Gastroesophageal sphincter (tissue), 4 donors: ENCODE measurements at places on chromosomes 2 and 18.

DNA sequence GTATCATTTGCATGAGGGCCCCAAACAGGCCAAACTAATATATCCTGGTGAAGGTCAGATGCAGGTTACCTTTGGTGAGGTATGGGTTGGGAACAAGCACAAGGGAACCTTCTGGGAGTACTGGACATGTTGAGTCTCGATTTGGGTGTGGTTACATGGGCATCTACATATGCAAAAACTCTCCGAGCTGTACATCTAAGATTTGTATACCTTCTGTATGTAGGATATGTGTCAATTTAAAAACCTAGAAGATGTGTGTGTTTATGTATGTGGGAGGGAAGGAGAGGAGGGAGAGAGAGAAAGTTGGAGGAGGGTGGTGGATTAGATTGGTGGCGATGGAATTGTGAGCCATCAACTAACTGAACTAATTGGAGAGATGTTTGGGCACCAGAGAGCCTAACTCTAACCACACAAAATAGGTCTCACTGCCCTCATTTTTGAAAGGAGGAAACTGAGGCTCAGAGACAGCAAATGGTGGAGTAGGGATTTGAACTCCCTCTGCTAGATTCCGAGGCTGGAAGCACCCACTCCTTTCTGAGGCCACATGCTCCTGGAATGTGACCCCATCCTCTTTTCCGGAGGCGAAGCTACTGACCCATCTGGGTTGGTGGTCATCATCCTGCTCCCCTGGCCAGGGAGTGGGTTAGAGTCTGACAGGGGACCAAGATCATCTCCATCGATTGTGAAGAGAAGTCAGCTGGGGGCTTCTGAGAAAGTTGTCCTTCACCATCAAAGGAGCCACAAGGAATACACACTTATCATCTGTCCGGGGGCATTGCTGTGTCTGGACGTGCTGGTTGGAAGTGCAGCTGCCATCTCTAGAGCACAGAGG is 107.3 kb upstream of the MYCN start:
- no peak for ATAC-seq

- no peak for ATAC-seq
Observed at GRCh38 chr2:195257979-195258378, 399.0 kb upstream of the SLC39A10 start.

DNA sequence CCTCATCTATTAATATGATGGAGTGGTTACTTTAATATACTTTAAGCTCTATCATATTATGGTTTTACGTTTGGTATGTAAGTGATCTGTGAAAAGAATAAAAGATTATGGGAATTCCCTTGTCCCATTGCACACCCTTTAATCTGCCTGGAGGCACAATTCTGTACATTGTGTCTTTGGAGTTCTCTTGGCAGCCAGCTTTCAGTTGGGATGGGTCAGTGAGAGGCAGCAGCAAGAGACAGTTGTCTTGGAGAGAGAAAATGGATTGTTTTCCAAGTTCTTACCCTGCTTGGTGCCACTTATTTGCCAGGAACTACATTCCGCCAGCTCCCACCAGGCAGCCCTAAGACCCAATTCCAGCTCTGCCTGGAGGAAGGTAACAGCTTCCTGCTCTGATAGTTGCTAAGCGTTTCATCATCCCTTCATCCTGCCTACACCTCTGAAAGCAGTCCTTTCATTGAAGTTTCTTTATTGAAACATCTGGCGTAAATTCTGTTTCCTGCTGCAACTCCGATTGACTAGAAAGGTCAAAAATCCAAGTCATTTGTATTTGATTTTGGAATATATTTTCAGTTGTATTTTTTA is 365.2 kb downstream of the AKAIN1 start:
- no peak for ATAC-seq

- ATAC-seq: no peak
Observed at GRCh38 chr18:80204142-80204541, 43.2 kb downstream of the PARD6G start.

- no peak for ATAC-seq
Observed at GRCh38 chr2:17388798-17389197, 129.4 kb downstream of the RAD51AP2 start.

DNA sequence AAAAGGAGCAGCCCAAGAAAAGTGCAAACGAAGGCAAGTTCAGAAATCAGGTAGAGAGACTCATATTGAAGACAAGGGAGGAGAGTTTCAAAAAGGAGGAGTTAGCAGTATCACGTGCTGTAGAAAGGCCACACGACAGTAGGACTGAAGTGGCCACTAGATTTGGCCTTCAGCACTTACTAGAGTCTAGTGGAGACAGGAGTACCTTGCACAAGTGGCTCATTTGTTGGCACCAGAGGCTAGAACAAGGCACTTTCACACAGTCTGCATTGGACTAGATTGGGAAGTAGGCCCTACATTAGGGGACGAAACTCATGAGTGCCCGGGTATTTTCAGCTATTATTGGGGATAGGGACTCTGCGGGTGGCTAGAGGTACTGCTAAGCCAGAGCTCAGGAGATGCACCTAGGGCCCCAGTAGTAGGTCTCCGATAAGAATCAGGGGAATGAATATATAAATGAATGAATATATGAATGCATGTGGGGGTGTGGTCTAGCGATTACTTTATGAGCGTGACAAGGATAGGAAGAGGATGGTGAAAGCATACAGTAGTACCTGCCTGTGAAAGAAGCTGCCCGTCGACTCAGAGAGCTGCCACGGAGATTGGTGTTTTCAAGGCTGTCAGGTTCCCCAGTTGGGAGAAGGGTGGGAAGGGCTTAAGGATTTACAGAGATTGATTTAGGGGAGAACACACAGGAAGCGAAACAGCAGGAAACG is 1.4 kb upstream of the NCOA1 start:
- ATAC-seq: no peak

GRCh38 chr18:77648411-77648810 is 398.8 kb downstream of the GALR1 start:
- ATAC-seq: no peak

DNA sequence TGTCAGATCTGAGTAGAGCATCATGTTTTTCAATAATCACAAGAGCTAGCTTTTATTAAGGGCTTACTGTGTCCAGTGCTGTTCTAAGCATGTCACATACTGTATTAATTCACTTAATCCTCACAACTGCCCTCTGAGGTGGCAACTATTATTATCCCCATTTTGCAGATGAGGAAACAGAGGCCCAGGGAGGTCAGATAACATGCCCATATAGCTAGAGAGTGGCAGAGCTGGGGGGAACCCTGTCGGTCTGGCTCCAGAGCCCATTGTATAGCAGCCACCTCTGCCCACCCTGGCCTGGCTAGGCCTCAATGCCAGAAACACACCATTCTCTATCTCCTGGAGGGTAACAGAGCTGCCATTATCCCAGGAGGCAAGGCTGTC is 113.2 kb downstream of the B3GNT2 start:
- no peak for ATAC-seq

GRCh38 chr2:190335225-190335559 is 8.2 kb upstream of the INPP1 start:
- no peak for ATAC-seq

DNA sequence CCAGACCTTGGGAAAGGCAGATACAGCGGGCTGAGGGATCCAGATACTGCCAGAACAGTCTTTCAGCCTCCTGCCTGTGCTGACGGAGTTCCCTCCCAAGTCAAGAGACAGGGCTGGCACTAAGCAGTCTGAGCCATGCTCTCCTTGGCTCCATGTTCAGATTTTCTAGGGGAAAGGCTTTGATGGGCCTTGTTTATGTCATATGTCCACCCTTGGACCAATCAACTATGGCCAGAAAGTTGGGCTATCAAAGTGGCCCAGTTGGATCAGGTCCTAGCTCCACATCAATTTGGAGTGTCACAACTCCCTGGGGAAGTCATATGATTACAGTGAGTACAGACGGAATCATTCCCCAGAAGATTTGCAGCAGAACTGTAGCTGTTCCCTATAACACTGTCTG is 152.0 kb downstream of the GREB1L start:
- no peak for ATAC-seq

- no peak for ATAC-seq
Observed at GRCh38 chr2:8324901-8325300, 357.0 kb upstream of the ID2 start.

DNA sequence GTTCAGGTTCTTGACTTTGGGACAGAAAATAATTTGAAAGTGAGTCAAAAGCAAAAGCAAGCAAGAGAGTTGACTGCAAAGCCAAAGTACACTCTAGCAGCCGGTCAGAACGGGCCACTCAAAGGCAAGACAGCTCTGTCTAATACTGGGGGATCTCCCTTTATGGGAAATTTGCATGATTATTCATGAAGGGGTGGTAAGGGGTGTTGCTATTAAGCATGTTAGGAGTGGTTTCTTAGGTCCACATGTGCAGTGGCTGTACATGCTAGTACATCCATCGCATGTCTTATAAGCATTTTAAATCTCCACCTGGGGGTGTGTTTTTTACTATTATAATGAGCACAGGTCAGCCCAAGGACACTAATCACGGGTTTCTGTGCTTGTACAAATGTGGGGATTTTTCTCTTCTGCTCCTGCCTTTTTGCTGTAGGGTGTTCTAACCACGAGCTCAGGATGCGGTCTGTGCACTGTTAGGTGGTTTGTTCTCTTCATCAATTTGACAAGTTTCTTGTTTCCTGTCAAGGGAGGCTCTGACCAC is 60.2 kb upstream of the SPP2 start:
- no peak for ATAC-seq

DNA sequence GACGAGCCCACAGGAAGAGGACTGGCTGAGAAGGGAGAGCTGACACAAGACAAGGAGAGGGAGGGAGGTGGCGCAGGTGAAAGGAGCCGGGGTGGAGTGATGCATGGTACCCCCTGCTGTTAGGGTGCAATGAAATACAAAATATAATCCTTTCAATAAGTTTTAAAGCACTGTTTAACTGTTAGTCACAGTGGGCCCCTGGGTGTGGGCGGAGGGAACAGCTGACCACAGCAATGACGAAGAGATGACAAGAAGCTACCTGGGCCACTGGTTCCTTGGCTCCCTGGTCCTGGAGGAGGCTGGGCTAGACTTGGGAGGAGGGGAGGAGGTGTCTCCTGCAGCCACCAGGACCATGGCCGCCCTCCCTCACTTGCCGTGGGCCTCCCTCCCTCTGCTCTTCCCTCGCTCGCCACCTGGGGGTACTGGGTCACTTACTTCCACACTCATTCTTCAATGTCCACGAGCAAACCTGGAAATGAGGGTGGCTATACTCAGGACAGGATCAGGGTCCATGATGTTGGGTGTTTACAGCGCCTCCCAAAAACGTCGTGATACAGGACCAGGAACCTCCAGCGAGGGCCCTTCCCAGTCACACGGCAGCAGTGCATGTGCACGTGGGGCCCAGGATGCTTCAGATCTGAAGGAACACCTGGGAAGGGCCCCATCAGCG is 196.1 kb downstream of the ANKRD30B start:
- ATAC-seq: no peak

- ATAC-seq: peak; percentile 36
Observed at GRCh38 chr2:12797815-12798214, 81.1 kb downstream of the TRIB2 start.

DNA sequence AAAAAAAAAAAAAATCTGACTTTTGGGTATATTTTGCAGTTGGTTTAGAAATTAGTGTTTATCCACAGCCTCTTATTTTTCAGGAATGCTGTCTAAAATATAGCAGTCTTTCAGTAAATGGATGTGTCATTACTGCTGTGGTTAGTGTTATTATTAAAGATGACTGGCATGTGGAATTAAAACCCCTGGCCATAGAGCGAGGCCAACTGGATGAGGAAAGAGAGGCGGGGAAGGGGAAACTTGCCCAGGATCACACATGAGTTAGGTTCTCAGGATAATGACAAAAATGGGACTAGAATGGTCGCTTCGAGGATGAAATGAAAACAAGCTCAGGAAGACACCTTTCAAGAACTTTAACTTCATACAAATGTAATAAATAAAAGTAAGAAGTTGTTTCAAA is 57.4 kb upstream of the APCDD1 start:
- ATAC-seq: no peak

GRCh38 chr2:79758042-79758441 is 245.2 kb downstream of the CTNNA2 start:
- no peak for ATAC-seq

DNA sequence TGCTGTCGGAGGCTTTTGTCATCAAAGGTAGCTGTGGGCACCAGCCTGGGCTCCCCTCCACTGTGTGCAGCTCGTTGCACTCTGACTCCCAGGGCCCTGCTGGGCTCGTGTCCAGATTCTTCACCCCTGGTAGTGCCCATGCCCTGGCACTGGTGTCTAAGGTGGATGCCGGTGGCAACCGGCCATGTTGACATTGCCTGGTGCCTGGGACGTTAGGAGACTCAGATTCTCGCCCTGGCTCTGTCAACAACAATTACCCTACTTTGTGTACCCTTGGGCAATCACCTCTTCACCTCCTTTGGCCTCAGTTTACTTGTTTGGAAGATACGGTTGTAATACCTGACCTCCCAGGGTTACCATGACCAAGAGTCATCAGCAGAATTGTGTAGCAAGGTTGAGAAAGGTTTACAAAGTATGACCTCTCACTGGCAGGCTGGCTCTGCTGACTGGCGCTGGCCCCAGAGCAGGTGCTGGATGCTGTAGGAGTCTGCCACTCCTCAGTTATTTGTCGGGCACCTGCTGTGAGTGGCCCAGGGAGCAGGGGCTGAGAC is 41.5 kb upstream of the MCFD2 start:
- ATAC-seq: no peak

GRCh38 chr18:36658611-36659010 is 170.2 kb downstream of the TPGS2 start:
- ATAC-seq: no peak

DNA sequence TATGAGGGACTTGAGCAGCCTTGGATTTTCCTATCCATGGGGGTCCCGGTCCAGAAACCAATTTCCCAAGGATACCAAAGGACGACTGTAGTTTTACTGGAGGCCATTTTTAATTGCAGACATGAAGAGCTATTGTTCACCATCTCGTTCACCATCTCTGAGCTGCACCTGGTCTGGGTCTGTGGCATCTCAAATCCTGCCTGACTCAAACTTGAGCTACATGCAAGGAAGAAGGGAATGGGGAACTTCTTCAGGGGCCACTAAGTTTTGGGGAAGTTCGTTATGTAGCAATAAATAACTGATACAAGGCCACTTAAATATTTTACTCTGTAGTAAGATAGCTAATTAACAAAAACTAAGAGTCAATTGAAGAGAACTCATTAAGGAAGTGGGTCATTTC is 2.1 kb upstream of the SMCHD1 start:
- ATAC-seq: no peak

DNA sequence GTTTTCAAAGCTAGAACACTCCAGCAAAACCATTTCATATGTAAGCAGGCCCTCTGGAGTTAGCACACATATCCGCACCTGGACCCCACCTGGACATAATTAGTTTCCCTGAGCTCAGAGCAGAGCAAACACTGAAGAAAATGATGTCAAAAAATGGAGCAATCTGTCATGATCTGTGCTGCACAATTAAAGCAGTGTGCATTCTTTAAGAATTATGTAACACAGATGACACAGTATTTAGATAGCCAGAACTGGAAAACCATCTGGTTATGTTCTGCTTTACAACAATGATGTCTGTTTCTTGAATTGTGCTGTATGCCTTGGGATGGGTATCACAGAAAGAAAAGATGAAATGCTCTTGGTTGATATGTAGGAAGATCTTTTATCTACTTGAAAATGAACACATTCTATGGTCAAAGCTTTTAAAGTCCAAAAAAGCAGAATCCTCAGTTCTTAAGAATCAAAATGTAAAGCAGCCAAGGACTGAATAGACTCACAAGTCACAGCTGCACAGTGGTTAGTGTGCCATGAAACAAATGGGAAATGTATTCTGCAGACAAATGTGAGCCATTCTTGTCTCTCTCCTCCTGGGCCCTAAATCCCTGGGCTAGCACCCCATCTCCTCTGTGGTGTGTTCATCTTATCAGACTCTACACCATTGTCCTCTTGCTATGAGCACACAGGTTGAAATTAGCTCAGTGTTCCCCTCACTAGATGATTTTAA is 36.8 kb downstream of the HRH4 start:
- ATAC-seq: peak; percentile 31
